ENCODE measurements at places on chromosomes 3 and 15. TPM values are rescaled to one million over a fixed set of nuclear protein-coding genes. Genes with fewer than 3 reads are reported as not detected.

CPNE9 gene
- not detected for total RNA-seq

CCRL2 gene
- not detected for total RNA-seq

DYNLT2B gene
- 5.9 TPM for total RNA-seq

ABHD6 gene
- 11.1 TPM for total RNA-seq

MEIS2 gene
- 63.4 TPM for total RNA-seq

PTX3 gene
- 687 TPM for total RNA-seq

RBP2 gene
- not detected for total RNA-seq

C2CD4A gene
- not detected for total RNA-seq

IL17RB gene
- not detected for total RNA-seq

GLDN gene
- under 0.01 TPM for total RNA-seq

DPPA4 gene
- not detected for total RNA-seq

INSYN1 gene
- 0.23 TPM for total RNA-seq

C15orf62 gene
- total RNA-seq, result 0.05 TPM

DISP2 gene
- 0.30 TPM for total RNA-seq

FGD5 gene
- total RNA-seq, result 0.59 TPM

ZNF660 gene
- 4.2 TPM for total RNA-seq

IRAK2 gene
- total RNA-seq, result 12.9 TPM

SEMA6D gene
- total RNA-seq, result 0.46 TPM

CD47 gene
- 108 TPM for total RNA-seq

AP3S2 gene
- total RNA-seq, result 86.1 TPM

IGSF10 gene
- 1.6 TPM for total RNA-seq

U2SURP gene
- 74.8 TPM for total RNA-seq

ATP2B2 gene
- total RNA-seq, result not detected
